ENCODE measurements at places on chromosomes 7 and 10.

- no peak for DNase-seq
Measured at GRCh38 chr7:94578614-94579013, 69.0 kb downstream of the CASD1 start.

- no peak for DNase-seq
Measured at GRCh38 chr10:116097239-116097784, 175.7 kb downstream of the GFRA1 start.

- DNase-seq, result no peak
Measured at GRCh38 chr10:10758306-10758705, 259.4 kb upstream of the CELF2 start.

DNA sequence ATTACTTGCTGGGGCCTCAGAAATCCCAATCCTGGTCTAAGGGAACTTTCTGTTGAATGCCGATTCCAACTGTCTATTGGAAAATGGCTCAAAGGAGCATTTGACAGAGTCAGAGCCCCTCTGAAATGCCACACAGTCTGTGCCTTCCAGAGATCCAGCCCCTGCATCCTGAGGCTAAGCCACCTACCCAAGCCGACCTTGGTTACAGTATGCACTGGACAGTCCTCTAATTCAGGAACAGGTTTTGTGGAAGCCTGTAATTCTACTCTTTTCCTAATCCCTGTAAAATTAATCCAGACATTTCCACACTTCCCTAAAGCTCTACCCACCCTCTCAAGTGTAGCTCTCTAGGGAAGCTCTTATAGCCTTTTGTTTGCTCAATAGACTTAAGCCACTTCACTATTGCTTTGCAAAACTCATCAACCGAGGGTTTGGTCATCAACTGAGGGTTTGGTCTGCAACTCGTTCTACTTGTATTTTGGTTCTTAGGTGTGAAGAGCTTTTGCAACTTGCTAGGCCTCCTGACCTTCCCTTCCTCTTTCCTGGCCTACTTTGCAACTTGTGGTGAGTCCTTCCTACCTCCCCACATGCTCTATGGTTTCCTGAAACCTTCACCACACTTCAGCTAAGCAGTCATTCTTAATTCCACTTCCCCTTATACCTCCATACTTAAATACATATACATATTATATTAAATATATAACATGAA lies 364.8 kb downstream of the SFMBT2 start:
- no peak for DNase-seq

DNA sequence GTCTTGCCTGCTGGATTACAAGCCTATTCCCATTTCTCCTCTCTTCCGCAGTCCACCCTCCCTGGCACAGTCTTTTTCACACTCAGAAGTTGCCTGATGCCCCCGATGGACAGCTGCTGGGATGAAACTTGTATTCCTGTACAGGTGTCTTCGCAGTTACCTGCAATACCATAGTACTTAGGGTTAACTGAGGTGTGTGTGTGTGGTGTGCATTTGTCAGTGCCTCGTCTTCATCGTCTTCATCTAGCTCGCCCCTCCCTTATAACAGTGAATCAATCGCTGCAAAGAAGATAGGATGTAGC lies 11.0 kb downstream of the NXPH1 start:
- no peak for DNase-seq

GRCh38 chr7:88202278-88202677 lies 17.6 kb downstream of the SRI start:
- DNase-seq, result no peak

DNA sequence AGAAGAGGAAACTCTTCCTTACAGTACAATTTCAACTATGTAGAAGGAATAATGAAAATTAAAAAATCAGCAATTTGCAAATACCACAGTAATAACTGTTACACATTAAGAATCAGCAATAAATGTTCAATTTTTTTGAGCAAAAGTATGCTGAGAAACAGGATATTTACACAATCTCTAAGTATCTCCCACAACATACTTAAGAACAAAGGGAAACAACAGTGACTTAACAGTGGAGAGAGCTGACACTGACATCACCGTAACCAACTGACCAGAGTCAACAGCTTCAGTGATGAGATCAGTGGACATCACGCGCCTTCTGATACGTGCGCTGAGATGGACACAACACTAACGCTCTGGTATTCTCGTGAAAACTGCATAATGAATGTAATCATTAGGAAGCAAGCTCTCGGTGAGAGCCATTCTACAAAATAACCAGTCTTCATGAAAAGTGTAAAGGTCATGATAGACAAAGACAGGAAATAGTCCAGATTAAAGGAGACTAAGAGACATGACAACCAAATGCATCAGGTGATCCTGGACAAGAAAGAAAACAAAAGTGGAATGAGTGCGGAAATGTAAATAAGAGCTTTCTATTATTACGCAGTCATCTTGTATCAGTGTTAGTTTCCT lies 82.6 kb downstream of the PIP4K2A start:
- no peak for DNase-seq

All from activated naive CD4-positive, alpha-beta T cell (primary cell).